Fibroblast of lung (primary cell): ENCODE measurements at places on chromosomes 6 and 20. TPM values are rescaled to one million over a fixed set of nuclear protein-coding genes. Genes with fewer than 3 reads are reported as not detected.

HLA-DQB1 gene
- polyA plus RNA-seq, result not detected in 2 replicates

CD40 gene
- 0.54 and 1.5 TPM in 2 replicates for polyA plus RNA-seq

GHRH gene
- not detected in 2 replicates for polyA plus RNA-seq

APOBEC2 gene
- polyA plus RNA-seq, result not detected in 2 replicates

TP53TG5 gene
- polyA plus RNA-seq, result 0.14 TPM in 1 of 2 replicates, not detected in the other

GSTA3 gene
- polyA plus RNA-seq, result not detected in 2 replicates

HMGN4 gene
- polyA plus RNA-seq, result 58.7 and 74.9 TPM in 2 replicates

TRIM31 gene
- not detected in 2 replicates for polyA plus RNA-seq
